Stimulated activated CD8-positive, alpha-beta memory T cell treated with anti-CD3 and anti-CD28 coated beads, Interleukin-12 subunit alpha, Interleukin-12 subunit beta, amount 100 ng/mL, for 1 hour (primary cell): ENCODE measurements at places on chromosomes 16 and 17.

GRCh38 chr16:19167710-19168370, at the start of gene SYT17:
Gene SYT17, plus strand, starts transcription at chr16:19168240. Its CDS starts 407 bp downstream, at chr16:19168647.
- DNase-seq = no peak

DNA sequence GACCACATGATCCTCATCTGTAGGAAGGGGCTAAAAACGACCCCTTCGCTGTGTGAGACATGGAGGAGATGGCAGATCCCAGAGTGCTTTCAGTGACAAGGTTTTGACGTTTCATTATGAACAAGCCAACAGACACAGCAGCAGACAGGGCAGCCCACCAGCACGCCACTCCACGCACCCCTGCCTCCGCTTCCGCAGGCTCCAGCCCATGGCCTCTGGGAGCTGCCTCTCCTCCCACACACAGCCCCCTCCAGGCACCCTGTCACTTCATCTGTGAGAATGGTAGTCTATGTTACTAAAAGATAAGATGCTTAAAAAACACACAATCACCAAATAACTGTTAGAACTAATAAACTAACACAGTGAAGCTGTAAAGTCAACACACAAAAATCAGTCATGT, 12.3 kb upstream of the ADCY7 start:
- DNase-seq = no peak

GRCh38 chr17:35095741-35096140, 23.9 kb downstream of the RAD51D start:
- no peak for DNase-seq

- DNase-seq = no peak
These were observed 10.4 kb downstream of the C16orf46 start for GRCh38 chr16:81066681-81067080.

- no peak for DNase-seq
These were observed 32.8 kb downstream of the IRF8 start for GRCh38 chr16:85931596-85932402.

DNA sequence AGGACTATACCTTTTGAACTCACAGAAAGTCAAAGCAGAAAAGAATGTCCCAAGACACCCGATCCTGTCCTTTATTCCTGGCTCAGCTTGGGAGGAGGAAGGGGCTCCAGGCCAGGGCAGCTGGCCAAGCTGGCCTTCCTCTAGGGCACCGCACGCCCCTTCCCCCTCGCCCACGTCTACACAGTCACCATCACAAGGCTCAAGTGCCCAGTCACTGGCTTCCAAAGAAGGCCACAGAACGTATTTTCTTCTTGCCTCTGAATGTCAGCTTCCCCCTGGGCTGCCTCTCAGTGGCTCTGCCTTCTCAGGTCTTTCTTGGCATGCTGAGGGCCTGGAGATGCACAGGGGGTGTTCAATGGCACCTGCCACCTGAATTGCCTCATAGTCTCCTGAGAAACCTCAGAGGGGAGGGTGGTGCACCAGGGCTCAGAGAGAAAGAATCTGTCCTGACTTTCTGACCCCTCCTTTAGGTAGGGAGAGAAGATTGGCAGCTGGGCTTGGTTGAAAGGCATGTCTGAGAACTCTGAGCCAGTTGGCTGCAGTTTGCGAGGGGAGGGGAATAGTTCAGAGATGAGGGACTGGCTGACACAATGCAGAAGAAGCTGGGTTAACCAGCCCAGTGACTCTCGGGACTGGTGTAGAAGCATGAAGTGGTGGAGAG, 2.1 kb downstream of the DHRS11 start:
- DNase-seq = no peak

DNA sequence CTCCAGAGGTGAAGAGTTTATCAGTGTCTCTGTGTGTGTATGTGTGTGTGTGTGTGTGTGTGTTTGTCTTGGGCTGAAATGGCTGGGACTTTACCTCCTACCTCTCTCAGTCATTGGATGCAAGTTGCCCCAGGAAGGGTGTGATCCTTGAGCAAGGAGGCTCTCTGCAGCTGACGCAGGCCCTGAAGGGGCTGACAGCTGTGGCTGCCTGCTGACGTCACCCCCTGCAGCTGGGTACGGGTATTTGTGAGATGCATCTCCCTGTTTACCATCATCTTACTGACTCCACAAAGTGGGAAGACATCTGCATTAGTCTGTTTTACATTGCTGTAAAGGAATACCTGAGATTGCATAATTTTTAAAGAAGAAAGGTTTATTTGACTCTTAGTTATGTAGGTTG, 631.5 kb upstream of the RBFOX1 start:
- no peak for DNase-seq

DNA sequence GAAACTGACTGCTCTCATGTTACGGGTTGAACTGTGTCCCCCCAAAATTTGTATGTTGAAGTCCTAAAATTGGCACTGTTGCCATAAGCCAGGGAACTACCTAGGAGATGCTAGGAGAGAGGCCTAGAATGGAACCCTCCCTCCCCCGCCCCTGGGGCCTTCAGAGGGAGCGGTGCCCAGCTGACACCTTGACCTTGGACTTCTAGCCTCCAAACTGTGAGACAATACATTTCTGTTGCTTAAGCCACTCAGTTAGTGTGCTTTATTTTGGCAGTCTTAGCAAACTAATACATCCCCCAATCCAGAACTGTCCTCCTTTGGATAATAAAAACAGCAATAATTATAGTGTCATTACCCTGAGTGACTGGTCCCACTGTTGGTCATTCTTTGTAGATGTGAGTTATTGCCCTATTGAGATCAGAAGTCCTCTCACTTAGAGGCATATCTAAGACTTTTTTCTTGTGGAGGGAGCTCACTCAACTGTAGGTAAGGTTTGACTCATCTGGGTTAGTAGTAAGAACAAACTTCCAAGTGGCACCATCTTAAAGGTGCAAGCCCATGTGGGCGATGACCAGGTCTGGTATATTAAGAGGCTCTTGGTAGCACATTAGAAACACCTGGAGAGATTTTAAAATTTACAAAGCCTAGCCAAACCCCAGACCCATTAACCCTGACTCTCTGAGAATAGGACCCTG, 93.0 kb upstream of the HLF start:
- DNase-seq = no peak
